ENCODE measurements at places on chromosomes 7 and 10.

GRCh38 chr10:86284355-86285105, 82.1 kb downstream of the GRID1 start:
- DNase-seq, result no peak

DNA sequence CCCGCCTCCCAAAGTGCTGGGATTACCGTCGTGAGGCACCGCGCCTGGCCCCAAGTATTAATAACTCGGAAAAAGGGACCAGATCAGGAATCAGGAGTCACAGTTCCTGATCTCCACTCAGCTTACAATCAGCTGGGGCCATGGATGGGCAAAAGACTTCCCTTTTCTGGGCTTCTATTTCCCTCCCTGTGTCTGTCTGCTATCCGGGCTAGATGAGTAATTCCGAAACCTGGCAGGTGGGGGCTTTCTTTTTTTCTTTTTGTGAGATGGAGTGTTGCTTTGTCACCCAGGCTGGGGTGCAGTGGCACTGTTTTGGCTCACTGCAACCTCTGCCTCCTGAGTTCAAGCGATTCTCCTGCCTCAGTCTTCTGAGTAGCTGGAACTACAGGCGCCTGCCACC, 11.6 kb downstream of the RPS24 start:
- DNase-seq, result no peak

- DNase-seq, result no peak
Measured at GRCh38 chr7:136900005-136900404, 31.6 kb downstream of the CHRM2 start.

DNA sequence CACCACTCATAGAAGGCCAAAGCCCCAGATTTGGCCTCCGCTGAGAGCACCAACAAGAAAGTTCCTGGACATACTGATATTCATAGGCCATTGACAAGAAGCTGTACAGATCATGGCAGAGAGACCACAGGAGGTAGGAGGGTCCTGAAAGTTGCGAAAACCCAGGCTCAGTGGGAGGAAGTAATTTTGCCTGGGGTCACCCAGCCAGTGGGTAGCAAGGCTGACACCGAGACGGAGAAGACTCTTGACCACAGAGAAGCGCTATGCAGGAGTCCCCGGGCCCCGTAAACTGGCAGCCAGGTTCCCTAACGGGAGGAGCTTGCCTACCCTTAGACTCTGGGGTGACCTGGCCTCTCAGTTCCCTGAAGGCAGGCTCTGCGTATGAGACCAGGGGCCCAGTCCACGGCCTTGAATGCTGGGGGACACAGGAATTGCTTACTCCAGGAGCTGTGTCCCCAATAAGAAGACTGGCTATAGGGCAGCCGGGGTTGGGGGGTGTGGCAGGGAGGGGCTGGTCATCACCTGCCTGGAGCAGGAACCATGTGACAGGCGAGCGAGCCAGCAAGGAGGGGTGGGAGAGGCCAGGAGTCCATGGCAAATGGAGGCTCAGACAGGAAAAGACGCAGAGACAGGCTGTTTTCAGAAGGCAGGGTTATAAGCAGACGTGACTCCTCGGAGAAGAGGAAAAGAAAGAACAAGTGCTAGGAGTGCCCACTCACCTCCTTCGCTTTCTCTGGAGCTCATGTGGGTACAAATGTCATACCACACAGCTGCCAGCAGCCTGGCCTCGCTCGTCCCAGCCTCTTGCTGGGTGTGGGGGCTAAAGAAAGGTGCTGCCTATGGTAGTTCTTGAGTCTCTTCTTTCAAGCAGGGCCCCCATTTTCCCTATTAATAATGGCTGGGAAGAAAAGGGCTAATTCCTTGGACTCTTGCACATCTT, 24.6 kb upstream of the NPFFR1 start:
- no peak for DNase-seq

- no peak for DNase-seq
Measured at GRCh38 chr7:113774182-113774807, 144.5 kb downstream of the PPP1R3A start.

- no peak for DNase-seq
Measured at GRCh38 chr10:7315906-7316305, 94.9 kb downstream of the SFMBT2 start.

DNA sequence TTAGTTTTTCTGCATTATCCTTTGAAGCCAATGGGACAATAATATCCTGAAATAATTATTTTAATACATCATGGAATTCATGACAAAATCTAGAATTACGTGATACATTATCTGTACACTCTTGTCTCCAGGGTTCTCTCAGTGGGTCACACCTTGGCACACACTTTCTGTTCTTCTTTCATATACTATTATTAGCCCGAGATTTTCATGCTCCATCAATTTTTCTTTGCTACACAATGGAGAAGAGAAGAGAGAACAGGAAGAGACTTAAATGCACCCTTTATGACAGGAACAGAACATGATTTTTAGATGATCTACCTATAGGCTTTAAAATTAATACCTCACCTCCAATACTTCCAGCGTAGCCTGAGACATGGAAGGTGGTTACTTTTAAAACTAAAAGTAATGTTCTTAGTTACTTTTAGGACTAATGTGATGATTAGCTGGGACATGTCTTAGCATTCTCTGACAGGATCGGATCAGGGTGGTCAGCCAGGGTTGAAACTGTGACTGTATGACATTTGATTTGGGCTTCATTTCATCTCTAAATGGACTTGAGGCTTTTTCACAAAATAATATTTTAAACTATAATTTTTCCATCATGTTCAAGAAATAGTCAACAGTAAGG, 148.2 kb upstream of the WNT16 start:
- no peak for DNase-seq

- no peak for DNase-seq
Measured at GRCh38 chr10:110263164-110263563, 41.6 kb downstream of the SMNDC1 start.

- DNase-seq, result no peak
Measured at GRCh38 chr7:1800902-1801301, 130.8 kb downstream of the ELFN1 start.

- no peak for DNase-seq
Measured at GRCh38 chr10:84845628-84846261, 517.4 kb downstream of the CCSER2 start.

DNA sequence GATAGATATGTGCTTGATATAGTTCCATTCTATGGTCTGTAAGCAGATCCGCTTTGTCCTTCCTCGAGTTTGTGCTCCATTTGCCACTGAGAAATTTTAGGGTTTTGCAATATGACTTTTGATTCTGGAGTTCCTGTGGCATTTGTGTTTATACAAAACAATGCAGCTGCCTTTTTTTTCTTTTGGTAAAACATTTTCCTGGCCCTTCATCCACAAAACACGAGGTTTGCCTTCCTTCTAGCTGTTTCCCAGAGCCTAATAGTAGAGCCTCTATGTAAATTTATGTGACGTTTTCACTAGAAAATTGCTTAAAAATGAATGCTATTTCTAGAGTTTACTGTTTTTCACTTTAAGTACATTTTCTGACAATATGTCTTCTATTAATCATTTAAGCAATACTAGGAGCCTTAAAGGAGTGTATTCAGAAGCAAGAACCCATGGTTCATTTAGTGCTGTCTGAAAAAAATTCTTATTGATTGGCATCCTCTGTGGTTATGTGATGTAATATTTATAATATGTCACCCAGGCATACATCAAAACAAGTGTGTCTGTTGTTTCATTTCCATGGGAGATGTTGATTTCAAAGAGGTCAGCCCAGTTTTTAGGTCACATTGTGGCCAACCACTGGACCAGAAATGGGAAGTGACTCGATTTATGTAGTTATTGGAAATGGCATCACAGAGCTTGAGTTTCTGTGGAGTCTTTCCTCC, 618.3 kb downstream of the LRMDA start:
- DNase-seq, result no peak

DNA sequence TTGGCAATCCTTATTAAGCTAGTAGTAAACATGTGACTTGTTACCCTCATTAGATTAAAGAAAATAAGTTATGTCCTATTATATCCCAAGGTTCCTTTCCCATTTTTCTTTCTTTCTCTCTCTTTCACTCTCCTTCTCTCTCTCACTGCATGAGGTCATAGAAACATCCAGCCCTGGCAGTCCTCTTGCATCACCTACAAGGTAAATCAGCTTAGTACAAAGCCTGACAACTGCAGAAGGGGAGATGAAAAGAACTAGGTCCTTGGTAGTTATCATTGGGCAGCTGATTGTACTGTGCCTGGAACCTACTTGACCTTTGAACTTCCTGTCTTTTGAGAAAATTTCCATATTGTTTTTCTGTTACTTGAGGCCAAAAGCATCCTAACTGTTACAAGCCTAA, 307.9 kb upstream of the SP8 start:
- DNase-seq, result no peak

GRCh38 chr7:29485339-29486190, 78.1 kb upstream of the PRR15 start:
- no peak for DNase-seq

DNA sequence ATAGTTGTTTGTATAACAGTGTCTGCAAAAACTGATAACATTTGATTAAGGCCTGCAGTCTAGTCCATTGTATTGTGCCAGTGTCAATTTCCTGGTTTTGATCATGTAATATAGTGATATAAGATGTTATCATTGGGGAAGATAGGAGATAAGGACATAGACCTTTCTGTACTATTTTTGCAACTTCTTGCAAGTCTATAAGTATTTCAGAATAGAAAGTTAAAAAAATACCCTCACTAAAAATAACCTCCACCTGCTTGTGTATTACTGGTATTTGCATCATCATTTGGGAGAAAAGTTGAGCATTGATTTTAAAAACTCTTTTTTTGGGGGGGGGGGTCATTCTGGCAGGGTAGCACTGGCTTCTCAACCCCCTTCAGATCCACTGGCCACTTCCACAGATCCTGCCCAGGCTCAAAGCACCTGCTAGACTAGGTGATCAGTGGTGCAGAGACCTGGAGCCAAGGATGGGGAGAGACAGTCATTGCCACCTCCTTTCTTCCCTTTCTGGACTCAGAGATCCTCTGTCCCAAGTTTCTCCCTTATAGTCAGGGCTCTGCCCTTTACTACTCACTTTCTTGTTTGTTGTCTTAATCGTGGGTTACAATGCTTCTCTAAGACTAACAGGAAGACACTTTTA, 103.0 kb downstream of the RBM20 start:
- no peak for DNase-seq

- no peak for DNase-seq
Measured at GRCh38 chr10:11687779-11688447, 54.3 kb upstream of the ECHDC3 start.

GRCh38 chr10:121695731-121696464, 97.7 kb upstream of the FGFR2 start:
- DNase-seq, result no peak

DNA sequence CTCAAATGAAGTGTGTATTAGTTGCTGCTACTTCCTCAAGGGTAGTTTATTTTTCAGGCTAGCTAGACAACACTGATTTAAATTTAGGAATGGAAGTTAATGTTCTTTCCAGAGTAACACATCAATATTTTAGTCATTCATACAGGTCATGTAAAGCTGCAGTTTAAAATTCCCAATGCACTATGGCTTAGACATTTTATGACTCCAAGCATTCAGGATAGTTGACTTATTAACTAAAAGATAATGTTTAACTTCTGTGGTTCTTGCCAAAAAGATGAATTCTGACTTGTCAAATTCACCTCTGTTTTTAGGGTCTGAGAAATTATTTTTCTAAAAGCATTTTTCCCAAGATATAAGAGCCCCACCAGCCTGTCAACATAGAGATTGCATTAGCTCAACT, 131.9 kb downstream of the TFPI2 start:
- no peak for DNase-seq

DNA sequence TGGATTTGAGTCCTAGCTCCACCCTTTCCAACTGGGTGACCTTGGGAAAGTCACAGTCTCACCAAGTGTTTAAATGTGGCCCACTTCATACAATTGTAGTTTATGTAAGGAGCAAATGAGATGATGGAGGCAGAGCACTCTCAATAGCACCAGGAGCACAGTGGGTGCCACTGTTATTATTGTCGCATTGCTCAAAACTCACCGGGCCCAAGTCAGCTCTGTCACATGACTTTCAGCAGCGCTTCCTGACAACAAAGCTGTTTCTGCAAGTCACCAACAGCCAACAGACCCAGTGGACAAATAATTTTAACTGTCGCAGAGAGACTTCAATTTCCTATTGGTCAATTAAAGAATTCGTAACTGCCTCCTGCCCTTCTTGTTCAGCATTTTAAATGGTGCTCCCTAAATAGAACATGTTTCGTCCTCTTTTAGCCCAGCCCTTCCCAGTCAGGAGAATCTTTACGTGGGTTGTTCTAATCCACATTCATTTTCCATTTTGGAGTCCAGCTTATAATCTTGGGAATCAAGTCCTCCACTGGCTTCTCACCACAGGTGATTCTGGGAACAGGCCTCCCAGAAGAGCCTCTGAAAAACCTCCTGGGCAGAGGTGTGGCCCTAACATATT, 415.6 kb upstream of the NPVF start:
- no peak for DNase-seq

DNA sequence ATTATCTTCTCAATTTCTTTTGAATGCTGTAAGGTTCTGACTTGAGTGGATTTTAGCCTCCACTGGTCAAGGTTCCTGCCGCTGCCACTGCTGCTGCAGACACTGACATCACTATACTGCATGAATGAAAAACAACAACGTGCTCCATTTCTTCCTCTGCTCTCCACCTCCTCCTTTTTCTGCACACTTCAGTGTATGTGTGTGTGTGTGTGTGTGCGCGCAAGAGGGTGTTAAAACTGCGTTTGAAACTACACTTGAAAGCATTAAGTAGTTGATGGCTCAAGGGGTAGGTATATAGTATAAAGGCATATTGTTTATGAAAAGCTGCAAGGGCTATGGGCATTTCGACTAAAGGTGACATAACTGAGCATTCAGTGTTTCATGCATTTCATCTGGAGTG, 3.5 kb downstream of the GLCCI1 start:
- DNase-seq, result no peak

DNA sequence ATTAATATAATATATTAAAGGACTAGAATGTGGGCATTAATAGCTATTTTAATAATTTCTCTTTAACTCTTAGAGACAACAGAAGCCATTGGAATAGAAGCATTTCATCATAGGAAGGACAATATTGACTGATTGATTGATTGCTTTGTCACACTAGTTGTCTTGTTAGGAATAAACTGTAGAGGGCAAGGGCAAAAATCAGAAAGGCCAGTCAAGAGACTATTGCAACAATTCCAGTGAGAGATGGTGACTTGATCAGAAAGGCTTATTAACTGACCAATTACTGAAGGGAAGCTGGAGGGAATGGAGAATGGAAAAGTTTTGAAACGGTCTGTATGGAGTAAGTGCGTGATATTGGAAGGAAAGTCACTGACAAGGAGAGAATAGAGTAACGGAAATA, 87.3 kb downstream of the RUNDC3B start:
- no peak for DNase-seq

- no peak for DNase-seq
Measured at GRCh38 chr7:21967598-21968003, 21.9 kb upstream of the CDCA7L start.

- no peak for DNase-seq
Measured at GRCh38 chr7:47297120-47297519, 284.8 kb downstream of the TNS3 start.
